ENCODE measurements at places on chromosomes 5 and 9. TPM values are rescaled to one million over a fixed set of nuclear protein-coding genes. Genes with fewer than 3 reads are reported as not detected.

- no peak for DNase-seq
These were observed 71.0 kb downstream of the BRINP1 start for GRCh38 chr9:119298076-119298853.

SH3TC2 gene
- 0.68 TPM for polyA plus RNA-seq

KCNV2 gene
- not detected for polyA plus RNA-seq

DNA sequence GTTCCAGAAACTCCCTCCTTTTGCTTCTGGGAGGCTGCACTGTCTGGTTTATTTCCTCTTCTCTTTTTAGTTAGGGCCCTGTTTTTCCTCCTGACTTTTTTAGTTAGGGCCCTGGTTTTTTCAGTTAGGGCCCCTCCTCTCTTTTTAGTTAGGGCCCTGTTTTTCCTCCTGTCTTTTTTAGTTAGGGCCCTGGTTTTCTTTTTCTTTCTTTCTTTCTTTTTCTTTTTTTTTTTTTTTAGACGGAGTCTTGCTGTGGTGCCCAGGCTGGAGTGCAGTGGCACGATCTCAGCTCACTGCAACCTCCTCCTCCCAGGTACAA, 15.1 kb downstream of the GSN start:
- no peak for DNase-seq

GRCh38 chr5:127517110-127517479, 345 bp upstream of the PRRC1 start:
- DNase-seq, result no peak

- no peak for DNase-seq
These were observed 93.1 kb downstream of the GABBR2 start for GRCh38 chr9:98615633-98616032.

Data from small intestine (tissue), 16 donors.